ENCODE measurements at places on chromosomes 13 and 19. TPM values are rescaled to one million over a fixed set of nuclear protein-coding genes. Genes with fewer than 3 reads are reported as not detected.

GRCh38 chr13:112592647-112593046 lies 4.7 kb upstream of the TUBGCP3 start:
- DNase-seq, result no peak
- H3K4me3 ChIP-seq, result no peak overlapping the region
- H3K36me3 ChIP-seq, result no peaks in the 10 kb centered on the region
- H3K27me3 ChIP-seq, result peaks cover 10% of the 10 kb centered on the region
- H3K4me1 ChIP-seq, result peaks cover 27% of the 10 kb centered on the region
- no peak overlapping the region for H3K27ac ChIP-seq

Gene AMH
- not detected for polyA plus RNA-seq

Gene SRRM5
- 0.86 TPM for polyA plus RNA-seq

- H3K4me3 ChIP-seq, result no peak overlapping the region
- H3K27me3 ChIP-seq, result peaks cover 11% of the 10 kb centered on the region
- DNase-seq, result no peak
- no peaks in the 10 kb centered on the region for H3K4me1 ChIP-seq
Measured at GRCh38 chr13:50161052-50161451, 145.8 kb downstream of the KCNRG start.

GRCh38 chr19:38737281-38737865 lies 6.9 kb downstream of the CAPN12 start:
- peak overlapping the region; percentile 58 for H3K27ac ChIP-seq
- peaks cover 60% of the 10 kb centered on the region for H3K4me1 ChIP-seq
- no peaks in the 10 kb centered on the region for H3K36me3 ChIP-seq
- H3K4me3 ChIP-seq, result peak overlapping the region; percentile 58
- H3K27me3 ChIP-seq, result peaks cover 29% of the 10 kb centered on the region

DNA sequence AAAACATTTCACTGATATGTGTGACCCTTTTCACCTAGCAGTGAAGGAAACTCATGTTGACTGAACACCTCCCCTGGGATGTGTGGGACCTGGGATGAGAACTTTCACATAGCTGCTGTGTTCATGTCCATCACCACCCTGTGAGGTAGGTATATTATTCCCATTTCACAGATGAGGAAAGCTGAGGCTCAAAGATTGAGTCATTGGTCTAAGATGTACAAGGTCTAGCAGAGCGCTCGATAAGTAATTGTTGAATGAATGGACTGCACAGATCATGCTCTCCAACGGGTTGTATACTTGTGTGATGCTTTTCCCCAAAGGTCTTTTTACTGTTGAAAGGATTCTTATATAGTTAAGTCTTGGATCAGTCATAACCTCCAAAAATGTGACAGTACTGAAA lies 75.6 kb upstream of the TSC22D1 start:
- DNase-seq, result no peak
- H3K36me3 ChIP-seq, result no peaks in the 10 kb centered on the region
- H3K4me1 ChIP-seq, result peaks cover 19% of the 10 kb centered on the region
- H3K27ac ChIP-seq, result no peak overlapping the region
- H3K27me3 ChIP-seq, result peaks cover 5% of the 10 kb centered on the region

GRCh38 chr13:46495651-46496050 lies 57.3 kb upstream of the LRCH1 start:
- no peaks in the 10 kb centered on the region for H3K4me1 ChIP-seq
- H3K27me3 ChIP-seq, result no peaks in the 10 kb centered on the region
- H3K27ac ChIP-seq, result no peak overlapping the region
- DNase-seq, result no peak
- H3K36me3 ChIP-seq, result no peaks in the 10 kb centered on the region
- H3K4me3 ChIP-seq, result no peak overlapping the region

Gene CFAP97D2
- 0.44 TPM for polyA plus RNA-seq

- no peak overlapping the region for H3K4me3 ChIP-seq
- no peak overlapping the region for H3K27ac ChIP-seq
- DNase-seq, result no peak
- H3K27me3 ChIP-seq, result no peaks in the 10 kb centered on the region
- no peaks in the 10 kb centered on the region for H3K36me3 ChIP-seq
Measured at GRCh38 chr13:36086117-36086516, 45.1 kb downstream of the DCLK1 start.

DNA sequence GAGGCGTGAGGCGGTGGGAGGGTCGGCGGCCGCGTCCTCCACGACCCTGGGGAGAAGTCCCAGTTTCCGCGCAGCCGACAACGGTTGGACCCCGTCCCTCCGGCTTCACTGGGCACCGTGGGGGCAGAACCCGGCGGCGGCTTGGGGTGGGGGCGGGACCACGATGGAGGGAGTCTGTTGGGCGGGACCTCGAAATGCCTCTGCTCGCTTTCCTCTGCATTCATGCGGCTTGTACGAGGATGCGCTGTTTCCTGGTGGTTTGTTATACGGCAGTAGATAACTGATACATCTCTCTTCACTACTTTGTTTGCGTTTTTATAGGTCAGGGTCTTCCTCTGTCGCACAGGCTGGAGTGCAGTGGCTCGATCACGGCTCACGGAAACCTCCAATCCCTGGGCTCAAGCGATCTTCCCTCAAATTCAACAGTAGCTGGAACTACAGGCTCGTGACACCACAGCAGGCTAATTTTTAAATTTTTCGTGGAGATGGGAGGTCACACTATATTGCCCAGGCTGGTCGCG lies 24.6 kb upstream of the ZNF846 start:
- peaks cover 19% of the 10 kb centered on the region for H3K4me1 ChIP-seq
- peak overlapping the region; percentile 94 for H3K27ac ChIP-seq
- H3K4me3 ChIP-seq, result peak overlapping the region; percentile 89
- no peak for DNase-seq
- no peaks in the 10 kb centered on the region for H3K36me3 ChIP-seq

DNA sequence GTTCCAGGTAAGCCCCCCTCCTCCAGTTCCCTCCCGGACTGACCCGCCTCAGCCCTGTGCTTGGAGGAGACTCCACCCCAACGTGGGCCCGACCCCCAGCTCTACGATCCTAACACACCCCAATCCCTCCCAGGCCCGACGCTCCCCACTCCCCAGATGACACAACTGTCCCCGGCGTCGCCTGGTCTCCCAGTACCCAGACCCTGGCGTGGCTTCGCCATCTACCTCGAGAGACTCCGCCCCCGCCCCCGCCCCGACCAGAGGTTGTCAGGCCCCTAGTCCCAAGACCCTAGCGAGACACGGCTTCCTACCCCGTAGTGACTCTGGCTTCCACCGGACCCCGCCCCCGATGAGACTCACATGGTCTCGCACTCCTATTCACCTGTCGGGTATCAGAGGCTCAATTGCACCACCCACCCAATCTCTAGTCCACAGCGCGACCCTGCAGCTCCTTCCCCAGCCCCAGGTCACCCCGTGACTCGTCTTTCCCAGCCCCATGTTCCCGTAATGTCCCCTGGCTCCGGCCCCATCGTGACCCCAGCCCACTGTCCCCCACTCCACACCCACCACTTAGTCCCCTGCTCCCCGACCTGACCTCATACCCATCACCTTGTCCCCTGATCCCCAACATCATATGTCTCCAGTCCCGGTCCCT lies 2.9 kb downstream of the CD37 start:
- H3K27ac ChIP-seq, result peak overlapping the region; percentile 53
- peaks cover 3% of the 10 kb centered on the region for H3K27me3 ChIP-seq
- peaks cover 4% of the 10 kb centered on the region for H3K36me3 ChIP-seq
- H3K4me3 ChIP-seq, result peak overlapping the region; percentile 21
- H3K4me1 ChIP-seq, result peaks cover 83% of the 10 kb centered on the region
- no peak for DNase-seq

GRCh38 chr13:68369739-68370138 lies 1139.6 kb upstream of the PCDH9 start:
- H3K27ac ChIP-seq, result no peak overlapping the region
- no peaks in the 10 kb centered on the region for H3K4me1 ChIP-seq
- H3K27me3 ChIP-seq, result no peaks in the 10 kb centered on the region
- peaks cover 3% of the 10 kb centered on the region for H3K36me3 ChIP-seq
- DNase-seq, result no peak

- H3K4me1 ChIP-seq, result no peaks in the 10 kb centered on the region
- peaks cover 3% of the 10 kb centered on the region for H3K27me3 ChIP-seq
- H3K4me3 ChIP-seq, result no peak overlapping the region
- H3K36me3 ChIP-seq, result no peaks in the 10 kb centered on the region
- no peak overlapping the region for H3K27ac ChIP-seq
Measured at GRCh38 chr13:51958217-51958547, 53.1 kb downstream of the ATP7B start.

- H3K27ac ChIP-seq, result peak within 1 kb of the TSS; percentile 31
- H3K4me3 ChIP-seq, result peak within 1 kb of the TSS; percentile 76
- no peaks in the 10 kb centered on the region for H3K36me3 ChIP-seq
Measured at GRCh38 chr19:48752496-48753365, at the start of gene FUT1. Gene FUT1 (minus strand): TSS chr19:48752641. CDS start chr19:48751281, 1,360 bp downstream.

- H3K27ac ChIP-seq, result no peak overlapping the region
- no peaks in the 10 kb centered on the region for H3K4me1 ChIP-seq
- no peaks in the 10 kb centered on the region for H3K27me3 ChIP-seq
- peaks cover 3% of the 10 kb centered on the region for H3K36me3 ChIP-seq
Measured at GRCh38 chr13:58340895-58341294, 709.4 kb downstream of the PCDH17 start.

DNA sequence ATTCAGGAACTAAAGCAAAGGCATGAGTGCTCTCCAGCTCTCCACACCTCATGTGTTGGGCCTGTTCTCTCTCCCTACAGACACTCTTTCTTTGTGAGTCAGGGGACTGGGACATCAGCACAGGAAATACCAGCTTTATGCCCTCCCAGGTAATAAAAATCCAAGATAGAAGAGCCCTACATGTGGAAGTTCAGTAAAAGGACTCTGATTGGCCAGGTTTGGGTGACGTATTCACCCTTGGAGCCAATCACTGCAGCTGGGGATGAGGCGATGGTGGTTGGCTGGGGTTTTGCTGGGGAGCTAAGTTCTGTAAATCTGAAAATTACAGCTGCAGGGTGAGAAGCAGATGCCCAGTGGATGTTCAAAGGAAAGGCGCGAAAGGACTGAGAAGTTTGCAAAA lies 32.5 kb downstream of the CCDC70 start:
- H3K4me3 ChIP-seq, result no peak overlapping the region
- H3K27ac ChIP-seq, result no peak overlapping the region
- H3K4me1 ChIP-seq, result no peaks in the 10 kb centered on the region
- H3K36me3 ChIP-seq, result no peaks in the 10 kb centered on the region
- DNase-seq, result no peak

Gene TEX101
- polyA plus RNA-seq, result not detected

GRCh38 chr19:38932425-38933179 lies 1.9 kb downstream of the MRPS12 start:
- peaks cover 26% of the 10 kb centered on the region for H3K27me3 ChIP-seq
- H3K4me3 ChIP-seq, result peak overlapping the region; percentile 2
- H3K36me3 ChIP-seq, result peaks cover 15% of the 10 kb centered on the region
- H3K27ac ChIP-seq, result peak overlapping the region; percentile 29
- peaks cover 46% of the 10 kb centered on the region for H3K4me1 ChIP-seq

GRCh38 chr19:15892012-15892411 lies 5.9 kb downstream of the CYP4F2 start:
- H3K4me3 ChIP-seq, result no peak overlapping the region
- no peak overlapping the region for H3K27ac ChIP-seq

- no peaks in the 10 kb centered on the region for H3K27me3 ChIP-seq
- no peak for DNase-seq
- H3K36me3 ChIP-seq, result no peaks in the 10 kb centered on the region
- no peak overlapping the region for H3K27ac ChIP-seq
Measured at GRCh38 chr13:50809133-50810090, 34.1 kb downstream of the DLEU7 start.

GRCh38 chr19:50779504-50780457 lies 9.5 kb downstream of the GPR32 start:
- H3K27ac ChIP-seq, result no peak overlapping the region
- peaks cover 3% of the 10 kb centered on the region for H3K4me1 ChIP-seq
- H3K36me3 ChIP-seq, result no peaks in the 10 kb centered on the region
- peaks cover 12% of the 10 kb centered on the region for H3K27me3 ChIP-seq
- no peak overlapping the region for H3K4me3 ChIP-seq

- peaks cover 2% of the 10 kb centered on the region for H3K27me3 ChIP-seq
- no peak for DNase-seq
- no peak overlapping the region for H3K4me3 ChIP-seq
- no peak overlapping the region for H3K27ac ChIP-seq
- H3K4me1 ChIP-seq, result no peaks in the 10 kb centered on the region
- no peaks in the 10 kb centered on the region for H3K36me3 ChIP-seq
Measured at GRCh38 chr13:22861958-22862466, 318.8 kb upstream of the SGCG start.

DNA sequence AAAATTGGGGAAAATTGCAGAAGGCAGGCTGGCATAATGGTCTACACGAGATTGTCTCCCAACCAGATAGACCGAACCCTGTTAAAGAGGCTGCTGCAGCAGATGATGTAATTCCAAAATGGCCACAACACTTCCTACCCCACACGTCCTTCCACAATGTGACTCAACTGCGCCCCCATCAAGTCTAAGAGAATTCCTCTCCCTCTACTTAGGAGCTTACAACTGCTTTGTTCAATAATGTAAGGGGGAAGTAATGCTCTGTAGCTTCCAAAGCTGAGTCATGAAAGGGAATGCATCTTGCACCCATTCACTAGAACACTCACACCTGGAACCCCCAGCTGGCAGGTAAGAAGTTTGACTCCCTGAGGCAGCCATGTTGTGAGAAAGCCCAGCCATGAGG lies 117.8 kb upstream of the IRS2 start:
- H3K4me3 ChIP-seq, result no peak overlapping the region
- DNase-seq, result no peak
- H3K27me3 ChIP-seq, result peaks cover 9% of the 10 kb centered on the region
- H3K36me3 ChIP-seq, result no peaks in the 10 kb centered on the region

DNA sequence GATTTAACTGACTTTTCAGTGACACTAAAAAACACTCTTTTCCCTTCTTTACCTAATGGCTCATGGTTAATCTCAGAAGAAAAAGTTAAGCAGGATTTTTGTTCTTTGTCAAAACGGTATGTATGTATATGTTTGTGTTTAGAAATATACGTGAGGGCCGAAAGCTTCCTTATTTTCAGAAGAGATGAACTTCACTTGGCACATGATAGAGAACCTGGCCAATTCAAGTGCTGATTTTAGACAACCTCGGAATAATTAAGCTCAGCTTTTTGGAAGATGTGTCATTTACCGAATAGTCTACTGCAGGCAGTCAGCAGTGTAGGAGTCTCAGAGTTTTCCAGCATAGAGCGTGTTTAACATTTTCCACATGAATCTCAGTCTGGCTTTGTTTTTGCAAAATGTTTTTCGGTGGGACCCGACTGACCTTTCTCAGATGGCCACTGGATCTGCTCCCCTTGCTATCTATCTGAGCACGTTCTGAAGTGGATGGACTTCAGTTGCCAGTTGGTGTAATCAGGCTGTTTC lies 4.6 kb downstream of the RNASEH2B start:
- H3K27ac ChIP-seq, result peak overlapping the region; percentile 83
- H3K27me3 ChIP-seq, result peaks cover 2% of the 10 kb centered on the region
- H3K4me1 ChIP-seq, result peaks cover 62% of the 10 kb centered on the region
- no peaks in the 10 kb centered on the region for H3K36me3 ChIP-seq
- no peak for DNase-seq

Gene PSENEN
- polyA plus RNA-seq, result 149 TPM

GRCh38 chr19:37691881-37692504 lies 27.6 kb downstream of the ZNF607 start:
- peaks cover 14% of the 10 kb centered on the region for H3K4me1 ChIP-seq
- H3K4me3 ChIP-seq, result peak overlapping the region; percentile 98
- H3K27me3 ChIP-seq, result peaks cover 3% of the 10 kb centered on the region
- H3K36me3 ChIP-seq, result peaks cover 2% of the 10 kb centered on the region
- peak overlapping the region; percentile 97 for H3K27ac ChIP-seq
- DNase-seq, result peak; percentile 80

Gene NLRP4
- polyA plus RNA-seq, result not detected
